ENCODE measurements at places on chromosomes 6 and 20.
A peak's percentile ranks its signal among the peaks of the same experiment; 100 is the strongest.

DNA sequence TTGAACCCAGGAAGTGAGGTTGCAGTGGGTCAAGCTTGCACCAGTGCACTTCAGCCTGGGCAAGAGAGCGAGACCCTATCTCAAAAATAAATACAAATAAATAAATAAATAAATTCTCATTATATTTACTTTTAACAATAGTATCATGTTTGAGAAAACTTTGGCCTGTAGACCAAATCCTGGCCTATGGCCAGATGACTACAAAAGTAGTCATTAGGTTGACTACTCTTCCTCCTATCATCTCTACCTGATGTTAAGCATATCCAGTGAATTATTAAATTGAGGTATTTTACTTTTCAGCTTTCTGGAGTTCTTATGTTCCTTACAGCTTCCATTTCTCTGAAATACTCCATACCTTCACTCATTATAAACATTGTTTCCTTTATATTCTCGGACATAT lies 280.6 kb downstream of the LAMA2 start:
- ATAC-seq: no peak

DNA sequence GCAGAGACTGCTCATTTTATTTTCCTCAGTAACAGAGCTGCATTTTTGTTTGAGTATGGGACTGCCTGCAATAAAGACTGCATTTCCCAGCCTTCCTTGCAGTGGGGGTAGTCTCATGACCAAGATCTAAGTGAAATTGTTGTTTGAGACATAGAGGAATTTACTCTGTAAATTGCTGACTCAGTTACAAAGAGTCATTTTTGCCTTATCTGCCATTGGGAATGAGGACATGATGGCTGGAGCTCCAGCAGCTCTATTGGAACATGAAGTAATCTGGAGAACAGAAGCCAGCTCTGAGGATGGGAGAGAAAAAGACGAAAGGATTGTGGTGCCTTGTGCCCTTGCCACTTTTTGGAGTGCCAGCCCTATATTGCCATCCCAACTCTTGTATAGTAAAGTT lies 2.1 kb upstream of the CST11 start:
- ATAC-seq: no peak

- peak; percentile 80 for ATAC-seq
These were observed 3.1 kb downstream of the MTCL3 start for GRCh38 chr6:127515794-127516661.

- ATAC-seq: no peak
These were observed 76.4 kb downstream of the SSR1 start for GRCh38 chr6:7236306-7237209.

DNA sequence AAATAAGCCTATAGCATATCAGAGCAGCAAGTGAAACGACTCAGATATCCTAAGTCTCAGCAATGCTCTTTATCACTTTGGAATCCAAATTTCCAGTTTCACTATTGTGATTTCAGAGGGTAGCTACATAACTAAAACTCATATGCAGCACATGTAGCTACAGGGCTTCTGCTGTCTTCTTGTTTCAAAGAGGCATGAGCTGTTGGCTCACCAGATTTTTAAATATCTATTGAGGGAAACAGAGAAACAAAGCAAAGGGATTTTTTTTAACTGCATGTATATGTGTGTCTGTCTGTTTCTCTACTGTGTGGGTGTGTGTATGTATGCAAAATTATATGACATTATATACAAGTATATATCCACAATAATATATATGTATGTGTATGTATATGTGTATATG lies 258.4 kb downstream of the HDGFL1 start:
- ATAC-seq: peak; percentile 5

GRCh38 chr20:23367770-23368169 lies 5.8 kb downstream of the GZF1 start:
- no peak for ATAC-seq

DNA sequence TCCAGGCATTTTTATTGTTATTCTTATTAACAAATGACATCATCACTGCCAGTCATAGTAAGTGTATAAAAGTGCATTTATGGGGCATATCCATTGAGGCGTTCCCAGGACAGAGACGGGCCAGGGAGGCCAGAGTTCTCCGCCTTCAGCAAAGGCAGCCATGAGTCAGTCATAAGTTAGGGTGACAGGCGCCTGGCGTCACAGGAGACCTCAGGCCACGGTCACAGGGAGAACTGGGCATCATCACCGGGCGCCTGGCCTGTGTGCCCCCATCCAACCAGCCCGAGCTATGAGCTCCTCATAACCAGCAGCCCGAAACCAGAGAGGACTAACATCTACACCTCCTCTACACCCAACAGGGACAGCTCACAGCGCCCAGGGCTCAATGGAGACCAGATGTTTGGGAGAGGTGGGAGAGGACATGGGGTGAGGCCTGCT lies 259.2 kb downstream of the DLL1 start:
- ATAC-seq: no peak

GRCh38 chr6:7537565-7538174 lies 3.8 kb upstream of the DSP start:
- ATAC-seq: no peak

DNA sequence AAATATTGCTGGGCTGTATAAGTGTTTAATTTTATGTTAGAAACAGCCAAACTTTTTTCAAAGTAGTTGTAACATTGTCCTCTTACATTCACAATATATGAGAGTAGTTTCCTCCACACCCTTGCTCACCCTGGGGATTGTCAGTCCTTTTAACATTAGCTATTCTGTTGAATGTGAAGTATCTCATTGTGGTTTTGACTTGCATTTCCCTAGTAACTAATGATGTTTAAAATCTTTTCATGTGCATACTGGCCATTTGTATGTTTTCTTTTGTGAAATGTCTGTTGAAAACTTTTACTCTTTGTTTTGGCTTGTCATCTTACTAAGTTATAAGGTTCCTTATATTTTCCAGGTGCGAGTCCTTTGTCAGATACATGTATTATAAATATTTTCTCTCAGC lies 32.9 kb downstream of the TRIM38 start:
- no peak for ATAC-seq

DNA sequence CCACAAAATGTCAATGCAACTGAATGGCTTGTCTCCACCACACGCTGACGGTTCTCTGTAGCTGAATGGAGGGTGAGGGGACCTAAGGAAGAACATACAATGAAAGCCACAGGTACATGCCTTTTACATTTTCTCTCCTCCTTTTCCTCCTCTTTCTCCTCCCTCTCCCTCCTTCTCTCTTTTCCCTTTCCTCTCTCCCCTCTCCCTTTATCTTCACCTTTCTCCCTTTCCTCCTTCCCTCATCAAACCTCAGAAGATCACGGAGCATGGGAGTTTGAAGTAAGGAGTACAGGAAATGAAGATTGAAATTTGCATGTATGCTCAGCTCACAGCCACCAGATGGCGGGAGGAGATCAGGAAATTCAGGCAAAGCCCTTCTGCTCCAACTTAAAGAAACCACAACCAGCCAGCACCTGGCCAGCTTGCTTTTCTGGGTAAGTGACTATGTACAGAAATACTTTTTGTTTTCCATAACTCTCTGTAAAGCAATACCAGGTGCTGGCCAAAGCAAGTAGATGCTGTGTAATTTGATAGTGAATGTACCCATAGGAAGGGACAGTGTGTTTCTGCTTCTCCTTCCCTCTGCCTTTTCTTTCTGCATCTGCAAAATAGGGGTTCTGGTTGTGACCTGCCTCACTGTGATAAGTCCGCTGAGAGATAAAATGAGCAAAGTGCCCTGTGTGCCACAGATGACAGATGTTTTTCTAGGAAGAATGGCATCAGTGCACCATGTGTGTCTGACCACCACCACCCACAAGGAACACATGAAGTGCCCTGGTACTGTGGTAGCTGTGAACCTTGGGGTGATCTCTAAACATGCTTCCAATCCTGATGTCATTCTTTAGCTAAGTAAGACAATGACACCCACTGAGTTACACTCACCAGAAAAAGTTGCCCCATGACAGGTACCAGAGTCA lies 18.6 kb upstream of the FOXO3 start:
- peak; percentile 64 for ATAC-seq

DNA sequence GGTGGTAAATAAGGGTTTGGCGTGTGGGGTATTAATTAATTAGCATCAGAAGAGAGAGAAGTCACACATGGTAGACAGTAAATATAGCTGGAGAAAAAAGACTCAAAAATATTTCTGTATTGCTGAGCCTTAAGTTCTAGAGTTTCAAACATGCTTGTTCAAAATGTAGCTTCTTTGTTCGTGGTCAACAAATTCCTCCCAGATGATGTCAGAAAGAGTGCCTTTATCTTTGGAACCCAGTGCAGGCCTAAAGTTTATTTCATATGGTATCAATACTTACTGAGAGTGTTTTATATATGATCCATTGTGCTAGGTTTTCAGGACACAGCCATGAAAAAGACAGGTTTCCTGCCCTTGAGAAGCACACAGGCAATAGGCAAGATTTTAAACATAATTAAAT lies 18.3 kb downstream of the MARCKS start:
- no peak for ATAC-seq

GRCh38 chr20:62550087-62550632 lies 74.4 kb upstream of the GATA5 start:
- peak; percentile 78 for ATAC-seq

GRCh38 chr20:61835301-61835700 lies 230.4 kb downstream of the TAF4 start:
- no peak for ATAC-seq

DNA sequence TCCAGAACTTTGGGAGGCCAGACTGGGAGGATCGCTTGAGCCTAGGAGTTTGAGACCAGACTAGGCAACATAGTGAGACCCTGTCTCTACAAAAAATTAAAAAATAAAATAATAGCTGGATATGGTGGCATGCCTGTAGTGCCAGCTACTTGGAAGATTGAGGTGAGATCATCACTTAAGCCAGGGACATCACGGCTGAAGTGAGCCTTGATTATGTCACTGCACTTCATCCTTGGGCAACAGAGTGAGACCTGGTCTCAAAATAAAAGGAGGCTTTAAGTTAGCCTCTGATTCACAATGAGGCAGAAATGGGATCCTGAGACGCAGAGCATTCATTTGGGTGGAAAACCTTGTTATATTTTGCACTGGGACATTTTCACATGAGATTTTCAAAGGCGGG lies 57.0 kb downstream of the TULP4 start:
- ATAC-seq: no peak

GRCh38 chr6:28988536-28989311 lies 16.4 kb downstream of the ZNF311 start:
- ATAC-seq: no peak

DNA sequence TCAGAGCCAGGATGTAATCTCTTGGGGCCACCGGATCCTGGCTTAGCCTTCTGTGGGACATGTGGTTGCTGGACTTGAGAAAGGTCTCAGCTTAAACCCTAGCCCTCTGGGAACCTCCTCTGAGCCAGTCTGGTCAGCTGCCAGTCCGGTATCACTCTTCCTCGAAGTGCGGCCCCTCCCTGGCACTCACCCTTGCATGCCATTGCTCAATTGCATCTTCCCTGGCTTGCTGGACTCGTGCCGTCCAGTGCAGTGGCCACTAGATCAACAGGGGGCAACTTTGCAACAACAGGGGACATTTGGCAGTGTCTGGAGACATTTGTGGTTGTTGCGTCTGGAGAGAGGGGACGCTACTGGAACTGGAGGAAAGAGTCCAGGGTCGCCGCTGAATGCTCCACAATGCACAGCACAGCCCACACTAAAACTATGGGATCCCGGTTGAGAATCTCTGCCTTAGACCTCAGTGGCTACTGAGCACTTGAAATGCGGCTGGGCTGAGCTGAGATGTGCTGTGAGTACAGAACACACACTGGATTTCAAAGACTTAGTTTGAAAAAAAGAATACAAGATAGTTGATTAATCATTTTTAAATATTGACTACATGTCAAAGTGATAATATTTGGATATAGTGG lies 152.1 kb downstream of the TFAP2C start:
- peak; percentile 54 for ATAC-seq

- ATAC-seq: no peak
These were observed 223.7 kb downstream of the DLL1 start for GRCh38 chr6:170067181-170067641.

- no peak for ATAC-seq
These were observed 2.5 kb upstream of the ULBP2 start for GRCh38 chr6:149939356-149939648.
